ENCODE measurements at places on chromosomes 7 and 10.

DNA sequence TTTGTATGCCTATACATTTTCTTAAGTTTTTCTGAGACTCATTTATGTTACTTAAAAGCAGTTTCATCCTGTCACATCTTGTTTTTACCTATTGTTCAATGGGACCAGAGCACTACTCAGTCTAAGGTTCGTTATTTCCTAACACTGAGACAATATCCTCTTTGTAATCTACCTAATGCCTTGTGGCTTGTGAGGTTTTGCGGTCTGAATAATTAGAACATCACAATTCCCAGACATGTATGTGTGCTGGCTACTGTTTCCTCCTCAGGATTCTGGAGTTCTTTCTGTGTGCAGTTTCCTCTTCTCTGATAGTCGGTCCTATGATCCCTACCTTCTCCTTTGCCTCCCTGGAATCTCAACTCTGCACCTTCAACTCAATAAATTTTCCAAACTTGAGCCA lies 620.2 kb downstream of the ANKRD7 start:
- DNase-seq = no peak

DNA sequence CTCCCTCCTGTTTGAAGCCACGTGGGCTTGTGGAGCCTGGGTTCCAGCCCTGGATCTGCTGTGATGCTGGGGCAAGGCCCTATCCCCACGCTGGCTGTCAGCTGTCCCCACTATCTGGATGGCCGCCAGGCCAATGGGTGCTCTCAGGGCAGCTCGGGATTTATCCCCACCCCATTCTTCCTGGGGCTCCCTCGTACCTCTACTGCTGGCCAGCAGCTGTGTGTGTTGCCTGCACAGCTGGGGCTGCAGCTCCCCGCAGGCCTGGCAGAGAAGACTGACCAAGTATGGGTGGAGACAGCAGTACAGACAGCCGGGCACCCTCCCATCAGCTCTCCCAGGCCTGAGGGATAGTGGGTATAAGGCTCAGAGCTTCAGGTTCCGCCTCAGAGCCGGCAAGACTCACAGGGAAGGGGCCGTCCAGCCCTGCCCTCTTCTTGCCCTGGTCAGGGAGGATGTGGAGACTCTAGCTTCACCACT lies 13.6 kb downstream of the CLIP2 start:
- DNase-seq = no peak

DNA sequence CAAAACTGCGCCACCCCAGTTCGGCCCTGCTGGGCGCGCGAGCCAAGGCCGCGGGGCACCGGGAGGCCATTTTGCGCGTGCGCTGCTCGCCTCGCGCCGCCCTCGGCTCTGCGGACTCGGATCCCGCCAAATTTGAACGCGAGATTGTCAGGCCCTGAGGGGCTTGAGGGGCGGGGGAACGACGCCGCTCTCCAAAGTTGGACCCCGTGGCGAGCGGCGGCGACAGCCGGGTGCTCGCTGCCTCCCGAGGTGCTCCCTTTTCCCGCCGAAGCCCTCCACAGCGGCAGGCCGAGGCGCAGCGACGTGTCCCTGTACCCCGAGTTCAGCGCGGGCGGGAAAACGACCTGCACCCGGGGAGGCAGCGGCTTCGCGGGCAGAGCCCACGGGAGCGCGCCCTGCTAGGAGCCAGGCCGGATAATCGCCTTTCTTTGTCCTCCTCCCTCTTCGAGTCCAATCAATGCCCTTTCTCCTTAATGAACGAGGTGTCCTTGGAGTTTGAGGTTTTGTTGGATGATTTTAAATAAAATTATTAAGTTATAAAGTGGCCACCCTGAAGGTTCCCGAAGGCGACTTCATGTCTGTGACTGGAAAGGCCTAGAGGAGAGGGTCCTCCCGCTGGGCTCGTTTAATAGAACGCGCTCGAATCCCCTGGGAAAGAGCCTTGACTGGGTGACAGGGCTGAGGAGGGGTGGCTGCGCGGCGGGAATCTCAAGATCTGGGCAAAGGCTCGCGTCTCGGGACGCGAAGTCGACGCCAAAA lies 10.7 kb upstream of the SPAG6 start:
- DNase-seq = no peak

GRCh38 chr7:138458576-138459412 lies 1.3 kb upstream of the TRIM24 start:
- DNase-seq = no peak

DNA sequence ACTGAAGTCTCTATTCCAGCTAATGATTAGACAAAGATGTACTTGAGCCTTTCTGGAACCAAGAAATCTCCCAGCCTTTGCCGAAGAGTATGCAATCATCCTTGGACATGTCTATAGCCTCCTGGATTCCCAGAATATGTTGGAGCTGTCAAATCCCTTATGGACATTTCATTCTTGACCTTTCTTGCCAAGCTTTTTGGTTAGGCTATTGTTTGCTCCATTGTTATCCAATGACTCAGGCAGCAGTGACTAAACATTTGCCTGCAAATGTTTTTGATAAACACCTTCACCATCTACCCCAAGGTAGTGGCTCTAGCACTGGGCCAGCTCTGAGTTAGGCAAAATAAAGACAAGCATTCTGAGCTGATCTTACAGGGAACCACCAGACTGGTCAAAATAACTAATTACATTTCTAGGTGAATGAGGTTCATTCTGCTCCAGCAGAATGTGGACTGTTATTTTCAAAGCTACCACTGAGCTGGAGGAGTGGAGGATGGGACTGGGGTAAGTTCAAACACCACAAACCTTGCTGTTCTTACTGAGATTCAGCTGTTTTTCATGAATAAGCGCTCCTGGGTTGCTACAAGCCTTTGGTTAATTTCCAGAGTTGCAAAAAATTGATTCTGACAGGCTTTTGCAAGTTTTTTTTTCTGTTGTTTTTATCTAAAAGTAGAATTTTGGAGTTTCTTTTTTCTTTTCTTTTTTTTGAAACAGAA lies 81.0 kb downstream of the TMEM270 start:
- no peak for DNase-seq

DNA sequence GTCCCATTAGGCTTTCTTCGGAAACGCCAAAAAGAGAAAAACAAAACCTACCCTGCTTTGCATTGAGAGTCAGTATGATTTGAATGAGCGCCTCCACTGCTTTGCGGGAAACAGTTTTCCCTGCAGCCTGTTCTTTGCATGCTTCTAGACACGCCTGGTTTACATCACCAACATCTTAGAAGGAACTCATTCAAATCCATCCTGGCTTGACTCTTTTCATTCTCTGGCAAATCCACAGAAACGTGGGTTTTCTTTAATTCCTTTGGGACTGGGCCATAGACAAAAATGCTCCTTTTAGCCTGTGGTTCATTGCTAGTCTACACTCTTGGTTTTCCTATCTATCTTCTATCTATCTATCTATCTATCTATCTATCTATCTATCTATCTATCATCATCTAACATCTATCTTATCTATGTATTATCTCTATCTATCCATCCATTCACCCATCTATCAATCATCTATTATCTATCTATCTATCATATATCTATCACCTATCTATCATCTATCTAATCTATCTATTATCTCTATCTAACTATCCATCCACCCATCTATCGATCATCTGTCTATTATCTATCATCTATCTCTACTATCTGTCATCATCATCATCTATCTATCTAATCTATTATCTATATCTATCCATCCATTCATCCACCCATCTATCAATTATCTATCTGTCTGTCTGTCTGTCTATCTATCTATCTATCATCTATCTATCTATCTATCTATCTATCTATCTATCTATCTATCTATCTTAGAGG lies 68.3 kb downstream of the GATA3 start:
- no peak for DNase-seq

- DNase-seq = no peak
Observed at GRCh38 chr7:55157764-55158105, 138.9 kb downstream of the EGFR start.

DNA sequence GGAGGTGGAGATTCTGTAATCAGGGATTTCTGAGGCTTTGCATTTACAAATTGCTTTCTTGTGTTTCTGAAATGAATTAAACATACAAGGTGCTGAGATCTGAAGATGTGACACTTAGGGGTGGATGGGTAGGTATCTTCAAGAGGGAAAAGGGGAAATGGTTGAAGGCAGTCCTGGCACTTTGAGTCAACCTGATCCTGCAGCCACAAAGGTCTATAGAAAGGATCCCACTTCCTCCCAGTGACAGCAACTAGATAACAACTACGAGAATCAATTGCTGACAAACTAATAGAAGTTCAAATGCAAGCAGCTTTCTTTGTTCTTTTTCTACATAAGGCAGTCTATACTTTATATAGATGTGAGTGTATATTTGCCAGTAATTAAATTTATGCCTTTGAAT lies 553.3 kb downstream of the MDFIC start:
- DNase-seq = no peak

- DNase-seq = no peak
Observed at GRCh38 chr10:20118119-20118518, 301.9 kb downstream of the PLXDC2 start.

GRCh38 chr7:87316097-87316700 lies 29.3 kb upstream of the CROT start:
- no peak for DNase-seq

GRCh38 chr10:17819836-17820235 lies 10.7 kb downstream of the MRC1 start:
- DNase-seq = no peak

DNA sequence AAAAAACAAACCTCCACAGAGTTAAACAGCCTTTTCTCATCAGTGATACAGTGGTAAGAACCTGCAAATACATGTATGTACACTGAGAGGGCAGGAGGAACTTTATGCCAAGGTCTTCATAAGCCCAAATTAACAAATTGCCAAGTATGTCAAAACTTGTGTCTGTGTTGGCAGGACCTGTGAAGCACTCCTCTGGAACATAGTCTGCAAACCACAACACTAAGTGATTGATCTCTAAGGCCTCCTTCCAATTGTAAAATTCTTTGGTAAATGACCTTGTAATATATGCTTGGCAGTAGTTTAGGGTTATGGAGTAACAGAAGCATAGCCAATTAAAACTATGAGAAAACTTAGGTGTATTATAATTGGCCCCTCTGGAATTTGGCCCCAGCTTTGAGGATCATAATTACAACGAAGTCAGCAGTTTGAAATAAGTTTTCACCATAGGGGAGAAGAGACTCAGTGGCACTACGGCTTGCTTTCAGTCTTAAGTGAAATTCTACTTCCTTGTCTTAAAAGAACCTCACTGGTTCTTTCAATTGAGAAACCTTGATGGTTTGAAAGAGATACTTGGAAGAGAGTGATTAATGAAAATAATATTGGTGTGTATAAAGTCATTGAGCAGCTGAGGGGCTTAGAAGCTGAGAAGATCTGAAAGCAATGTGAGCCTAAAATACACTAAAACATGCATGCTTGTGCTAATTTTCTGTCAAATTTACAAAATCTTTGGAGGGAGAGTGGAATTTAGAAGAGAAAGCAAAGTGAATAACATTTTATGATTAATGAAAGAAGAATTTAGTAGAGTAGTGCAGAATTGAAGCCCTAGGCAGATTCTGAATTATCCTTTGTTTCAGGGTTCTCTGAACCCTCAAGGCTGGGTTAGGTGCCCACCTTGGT lies 57.6 kb downstream of the CNNM2 start:
- no peak for DNase-seq

DNA sequence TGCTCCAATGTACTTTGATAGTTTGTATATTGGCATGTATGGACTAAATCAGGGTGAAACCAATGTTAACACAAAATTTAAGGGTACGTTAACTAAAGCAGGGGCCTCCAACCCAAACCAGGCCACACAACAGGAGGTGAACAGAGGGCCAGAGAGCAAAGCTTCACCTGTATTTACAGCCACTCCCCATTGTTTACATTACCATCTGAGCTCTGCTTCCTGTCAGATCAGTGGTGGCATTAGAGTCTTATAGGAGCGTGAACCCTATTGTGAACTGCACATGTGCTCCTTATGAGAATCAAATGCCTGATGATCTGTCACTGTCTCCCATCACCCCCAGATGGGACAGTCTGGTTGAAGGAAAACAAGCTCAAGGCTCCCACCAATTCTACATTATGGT lies 62.0 kb upstream of the SCIN start:
- DNase-seq = no peak

DNA sequence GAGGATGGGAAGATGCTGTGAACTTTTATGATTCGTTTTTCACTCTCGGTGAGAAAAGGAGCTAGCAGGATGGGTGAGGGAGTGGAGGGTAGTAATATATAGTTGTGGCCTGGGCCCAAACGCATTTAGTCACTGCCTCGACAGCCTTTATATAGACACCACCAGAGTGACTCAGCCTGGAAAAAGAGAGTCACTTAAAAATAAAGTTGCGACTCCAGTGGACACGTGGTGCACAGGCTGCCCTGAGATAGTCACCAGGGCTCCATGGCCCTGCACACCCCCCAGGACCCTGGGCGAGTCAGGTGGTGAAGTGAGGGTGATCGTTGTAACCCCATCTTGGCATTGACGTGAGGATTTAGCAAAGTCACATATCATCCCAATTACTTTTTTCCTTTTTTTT lies 106.7 kb downstream of the CUX1 start:
- DNase-seq = no peak

DNA sequence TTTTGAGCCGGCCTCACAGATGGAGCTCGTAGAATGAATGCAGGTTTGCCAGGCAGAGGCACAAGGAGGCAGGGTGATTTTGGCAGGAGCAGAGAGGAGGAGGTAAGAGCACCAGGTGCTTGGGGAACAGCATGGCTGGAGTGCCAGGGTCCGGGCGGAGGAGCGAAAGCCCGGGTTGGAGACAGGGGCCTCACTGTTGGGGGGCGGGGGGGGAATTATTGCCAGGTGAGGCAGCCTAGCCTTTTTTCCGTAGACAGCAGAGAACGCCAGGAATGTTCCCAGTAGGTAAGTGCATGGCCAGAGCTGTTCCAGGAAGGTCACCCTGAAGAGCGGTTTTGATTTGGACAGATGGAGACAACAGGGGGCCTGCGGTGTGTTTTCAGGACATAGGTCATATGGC lies 9.5 kb downstream of the SRRM3 start:
- DNase-seq = no peak

GRCh38 chr10:50936335-50936734 lies 50.9 kb upstream of the A1CF start:
- no peak for DNase-seq

DNA sequence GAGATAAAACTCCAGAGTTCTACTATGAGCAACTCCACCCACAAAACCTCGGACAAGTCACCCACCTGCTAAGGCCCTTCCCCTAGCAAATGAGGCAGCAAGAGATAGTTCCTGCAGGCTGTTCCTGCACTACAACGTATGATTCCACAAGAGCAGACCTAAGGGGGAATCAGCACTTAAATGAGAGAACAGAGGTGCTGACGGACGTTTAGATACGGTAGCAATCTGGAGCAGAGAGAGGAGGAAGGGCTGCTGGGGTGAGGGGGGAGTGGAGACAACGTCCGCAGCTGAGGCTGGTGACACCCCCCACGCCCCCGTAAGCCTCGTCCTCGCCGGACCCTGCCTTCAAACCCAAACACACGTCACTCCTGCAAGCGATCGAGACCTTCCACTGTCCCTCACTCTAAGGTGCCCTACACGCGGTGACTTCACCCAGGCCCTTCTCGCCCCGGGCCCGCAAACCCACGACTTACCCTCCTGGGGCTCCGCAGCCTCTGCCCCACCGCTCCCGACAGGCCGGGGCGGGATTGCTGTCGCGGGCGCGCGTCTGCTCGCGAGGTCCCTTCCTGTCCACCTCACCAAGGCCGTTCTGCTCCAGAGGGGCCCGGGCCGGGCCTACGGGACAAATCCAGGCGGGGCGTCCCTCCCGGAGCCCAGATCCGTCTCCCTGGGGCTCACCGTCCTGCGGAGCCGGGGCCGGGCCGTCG lies 635 bp downstream of the ZNF12 start:
- peak; percentile 11 for DNase-seq

Measured in LoVo (cell line).